ENCODE measurements at places on chromosomes 16 and 17.

- no peak for DNase-seq
These were observed 56.4 kb downstream of the KANSL1 start for GRCh38 chr17:46136820-46137219.

DNA sequence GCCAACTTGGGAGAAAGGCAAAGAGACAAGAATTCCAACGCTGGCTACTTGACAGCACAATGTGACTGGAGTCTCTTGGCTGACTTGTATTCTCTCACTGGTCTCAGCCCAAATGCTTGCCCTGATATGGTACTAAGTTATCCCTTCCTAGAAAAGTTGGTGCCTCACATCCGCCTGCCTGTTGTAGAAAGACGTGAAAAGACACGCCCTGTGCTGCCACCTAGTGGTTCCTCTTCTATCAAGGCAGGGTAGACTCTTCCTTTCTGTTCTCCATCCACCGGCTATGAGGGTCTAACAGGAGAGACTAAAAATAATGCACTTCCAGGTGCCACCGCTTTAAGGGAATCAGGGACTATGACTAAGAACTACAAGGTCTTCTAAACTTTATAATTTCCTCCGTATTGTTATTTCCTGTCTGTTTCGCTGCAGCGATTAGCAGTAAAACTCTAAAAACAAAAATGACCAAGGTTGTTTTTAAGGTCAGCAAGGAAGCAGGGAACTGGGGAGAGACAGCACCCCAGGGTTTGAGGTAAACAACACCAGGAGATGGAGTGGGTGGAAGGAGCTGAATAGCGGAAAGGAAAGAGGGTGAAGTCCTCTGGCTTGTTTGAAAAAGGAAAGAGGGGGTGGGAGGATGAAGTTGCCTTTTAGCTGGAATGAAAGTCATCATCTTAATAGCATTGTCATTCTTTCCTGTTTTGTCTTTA lies 109.5 kb downstream of the YPEL2 start:
- peak; percentile 70 for DNase-seq

DNA sequence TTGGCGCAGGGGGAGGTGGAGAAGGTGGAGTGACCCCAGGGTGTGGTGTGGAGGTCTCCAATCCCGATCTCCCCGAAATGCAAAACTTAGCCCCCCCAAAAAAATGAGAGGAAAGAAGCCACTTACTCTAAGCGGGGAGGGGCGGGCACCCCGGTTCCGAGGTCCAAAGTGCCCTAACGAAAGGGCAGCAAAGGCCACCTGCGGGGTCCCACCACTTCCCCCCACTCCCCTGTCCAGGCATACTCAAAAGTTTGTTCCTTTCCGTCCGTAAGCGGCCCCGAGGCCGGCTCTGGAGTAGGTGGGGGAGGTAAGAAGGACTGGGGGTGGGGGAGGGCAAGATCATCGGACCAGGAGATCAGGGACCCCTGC lies 1.1 kb downstream of the TOX3 start:
- no peak for DNase-seq

DNA sequence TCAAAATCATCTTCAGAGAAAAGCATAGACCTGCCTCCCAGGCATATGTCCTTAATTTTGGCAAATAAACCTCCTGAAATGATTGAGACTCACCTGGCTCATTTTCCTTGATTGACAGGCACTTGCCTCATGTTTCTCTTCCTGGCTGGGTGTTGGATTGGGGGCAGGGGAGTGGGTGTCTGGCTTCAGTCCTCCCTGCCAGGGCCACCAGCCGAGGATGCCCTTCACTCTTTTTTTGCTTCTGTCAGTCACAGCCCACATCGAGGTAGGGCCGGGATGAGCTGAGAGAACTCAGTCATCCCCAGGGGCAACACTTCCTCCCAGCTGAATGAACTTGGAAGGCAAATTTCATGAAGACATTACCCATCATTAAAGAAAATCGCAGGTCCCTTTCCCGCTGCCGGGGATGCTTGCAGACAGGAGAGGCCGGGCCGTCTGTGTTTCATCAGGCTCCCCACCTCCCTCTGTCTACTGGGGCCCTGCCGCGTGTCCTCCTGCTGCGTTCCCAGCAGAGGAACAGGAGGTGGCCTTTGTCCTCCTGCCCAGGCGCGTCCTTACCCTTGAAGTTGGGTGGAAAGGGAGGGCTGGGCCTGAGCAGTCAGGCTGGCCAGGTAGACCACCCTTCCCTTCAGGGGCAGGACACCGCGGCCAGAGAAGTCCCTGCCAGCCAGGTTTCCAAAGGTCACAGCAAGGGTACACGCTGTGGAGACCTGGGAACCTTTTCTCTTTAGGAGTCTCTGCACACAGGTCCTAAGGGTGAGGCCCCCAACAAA lies 11.2 kb upstream of the DNAH17 start:
- DNase-seq, result no peak

- no peak for DNase-seq
These were observed 287.3 kb upstream of the CCL2 start for GRCh38 chr17:33967608-33968349.

DNA sequence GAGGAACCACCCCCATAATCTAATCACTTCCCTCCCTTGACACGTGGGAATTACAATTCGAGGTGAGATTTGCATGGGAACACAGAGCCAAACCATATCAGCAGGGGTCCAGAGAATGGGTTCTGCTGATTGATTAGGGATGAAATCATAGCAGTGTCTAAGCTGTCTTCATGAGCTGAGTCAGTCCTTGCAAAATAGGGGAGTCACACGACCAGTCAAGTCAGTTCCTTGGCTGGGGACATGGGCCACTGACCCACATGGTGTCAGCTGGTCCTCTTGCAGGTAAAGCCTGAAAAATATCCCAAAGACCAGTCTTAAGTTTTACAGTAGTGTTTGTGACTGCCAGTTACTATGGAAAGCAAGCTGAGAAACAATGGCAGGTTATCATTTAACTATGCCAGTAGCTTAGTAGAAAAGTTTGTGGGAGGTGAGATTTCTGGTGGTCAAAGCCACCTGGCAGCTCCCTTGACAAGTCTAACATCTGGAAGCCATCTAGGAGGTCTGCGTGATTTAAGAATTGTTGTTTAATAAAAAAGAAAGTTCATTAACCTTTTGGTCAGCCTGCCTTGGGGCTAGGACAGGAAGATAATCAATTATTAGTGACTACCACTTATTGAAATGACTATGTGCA lies 15.7 kb upstream of the ATF7IP2 start:
- no peak for DNase-seq

GRCh38 chr17:35726127-35726952 lies 5.1 kb upstream of the RASL10B start:
- peak; percentile 77 for DNase-seq

DNA sequence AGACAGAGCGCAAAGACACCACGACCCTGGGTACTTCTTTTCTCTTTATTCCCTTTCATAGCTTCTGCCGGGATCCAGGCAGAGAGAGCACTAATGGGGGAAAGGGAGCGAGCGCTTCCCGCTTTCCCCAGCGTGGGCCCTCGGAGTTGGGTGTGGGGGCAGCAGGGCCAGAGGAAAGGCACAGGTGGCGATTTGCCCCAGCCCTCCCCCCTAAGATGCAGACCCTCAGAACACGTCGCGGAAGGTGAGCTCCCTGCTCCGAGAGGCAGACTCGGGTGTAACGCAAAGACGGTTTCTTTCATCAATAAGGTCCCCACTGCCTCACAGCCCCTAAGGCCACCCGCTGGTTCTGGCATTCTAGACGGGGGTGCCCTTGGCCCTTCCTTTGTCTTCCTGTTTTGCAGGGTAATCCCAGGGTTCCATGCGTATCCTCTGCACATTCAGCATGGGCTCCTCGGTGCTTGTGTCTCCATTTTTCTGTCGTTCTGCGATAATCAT lies 570 bp upstream of the NME3 start:
- no peak for DNase-seq

DNA sequence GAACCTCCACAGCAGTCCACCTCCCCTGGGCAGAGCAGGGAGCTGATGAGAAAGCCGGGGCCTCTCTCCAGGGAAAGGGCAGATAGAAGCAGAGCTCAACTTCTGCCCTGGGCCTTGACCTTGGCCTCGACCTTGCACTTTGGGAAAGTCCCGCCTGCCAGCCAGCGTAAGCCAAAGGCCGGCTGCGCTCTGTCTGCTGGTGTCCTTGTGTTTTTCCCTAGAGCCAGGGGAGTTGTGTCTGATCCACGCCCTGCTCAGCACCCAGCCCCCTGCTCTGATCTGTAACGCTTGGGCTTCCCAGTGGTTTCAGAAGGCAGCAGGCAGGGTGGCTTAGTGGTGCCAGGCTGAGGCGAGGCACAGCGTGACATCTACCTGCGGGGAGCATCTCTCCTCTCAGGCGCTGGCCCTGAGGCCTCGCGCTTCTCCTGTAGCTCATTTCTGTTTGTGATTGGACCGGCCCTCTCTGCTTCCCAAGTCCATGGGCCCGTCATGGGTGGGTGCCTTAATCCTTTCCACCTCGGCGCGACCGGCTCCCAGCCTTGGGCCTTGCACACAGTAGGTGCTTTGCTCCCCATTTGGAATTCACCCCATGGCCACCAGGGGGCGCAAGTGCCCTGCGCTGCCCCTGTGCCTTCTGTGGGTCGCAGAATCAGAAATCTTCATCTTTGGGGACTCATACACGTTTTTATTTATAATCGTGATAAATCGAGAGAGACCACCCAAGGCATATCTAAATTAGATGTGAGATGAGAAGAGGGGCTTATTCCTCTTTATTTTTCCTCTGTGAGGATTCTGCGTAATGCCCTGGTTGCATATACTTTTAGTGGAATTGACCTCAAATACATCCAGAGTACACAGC lies 24.2 kb downstream of the SGSH start:
- DNase-seq, result no peak

DNA sequence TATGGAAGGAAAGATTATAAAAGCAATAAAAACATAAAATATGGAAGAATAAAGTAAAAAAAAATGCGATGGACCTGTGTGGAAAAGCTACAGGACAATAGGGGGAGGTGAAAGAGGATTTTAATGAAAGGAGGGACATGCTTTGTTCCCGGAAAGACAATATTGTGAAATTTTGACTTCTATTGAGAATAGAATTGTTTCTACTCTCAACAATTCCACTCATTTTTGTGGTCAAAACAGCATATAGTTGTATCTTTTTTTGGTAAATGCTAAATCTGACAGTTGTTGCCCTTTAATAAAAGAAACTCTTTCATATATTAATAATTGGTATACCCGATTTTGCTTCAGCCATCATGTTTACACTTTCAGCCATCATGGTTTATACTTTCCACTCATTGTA lies 22.9 kb upstream of the APPBP2 start:
- DNase-seq, result no peak

GRCh38 chr17:67577429-67578141 lies 140.2 kb upstream of the NOL11 start:
- DNase-seq, result no peak

GRCh38 chr17:67434061-67434525 lies 57.0 kb downstream of the PITPNC1 start:
- DNase-seq, result no peak

GRCh38 chr17:13544292-13544691 lies 57.4 kb downstream of the HS3ST3A1 start:
- no peak for DNase-seq

DNA sequence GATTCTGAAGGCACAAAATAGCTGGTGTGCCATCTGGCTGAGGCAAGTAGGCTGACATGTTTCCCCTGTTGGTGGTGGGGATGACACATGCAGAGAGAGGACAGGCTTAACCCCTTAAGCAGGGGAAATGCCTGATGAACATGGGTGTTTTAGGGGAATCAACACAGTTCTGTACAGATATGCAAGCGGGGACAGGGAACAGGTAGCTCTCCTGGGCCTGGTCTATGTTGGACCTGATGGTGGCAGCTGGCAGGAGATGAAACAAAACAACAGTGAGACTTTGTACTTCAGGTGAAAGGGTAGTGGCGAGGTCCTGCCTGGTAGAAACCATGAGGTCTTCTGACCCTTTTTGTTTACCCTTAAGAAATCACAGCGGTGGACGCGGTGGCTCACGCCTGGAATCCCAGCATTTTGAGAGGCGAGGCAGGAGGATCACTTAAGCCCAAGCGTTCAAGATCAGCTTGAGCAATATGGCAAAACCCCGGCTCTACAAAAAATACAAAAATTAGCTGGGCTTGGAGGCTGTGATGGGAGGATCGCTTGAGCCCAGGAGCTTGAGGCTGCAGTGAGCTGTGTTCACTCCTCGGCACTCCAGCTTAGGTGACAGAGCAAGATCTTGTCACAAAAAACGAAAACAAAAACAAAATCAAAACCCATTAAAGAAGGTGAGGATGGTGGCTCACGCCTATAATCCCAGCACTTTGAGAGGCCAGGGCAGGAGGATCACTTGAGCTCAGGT lies 10.5 kb downstream of the OR1F1 start:
- DNase-seq, result no peak

GRCh38 chr16:69831212-69832123 lies 69.3 kb downstream of the WWP2 start:
- no peak for DNase-seq

- no peak for DNase-seq
These were observed 22.6 kb downstream of the DYNC1LI2 start for GRCh38 chr16:66728804-66729203.

DNA sequence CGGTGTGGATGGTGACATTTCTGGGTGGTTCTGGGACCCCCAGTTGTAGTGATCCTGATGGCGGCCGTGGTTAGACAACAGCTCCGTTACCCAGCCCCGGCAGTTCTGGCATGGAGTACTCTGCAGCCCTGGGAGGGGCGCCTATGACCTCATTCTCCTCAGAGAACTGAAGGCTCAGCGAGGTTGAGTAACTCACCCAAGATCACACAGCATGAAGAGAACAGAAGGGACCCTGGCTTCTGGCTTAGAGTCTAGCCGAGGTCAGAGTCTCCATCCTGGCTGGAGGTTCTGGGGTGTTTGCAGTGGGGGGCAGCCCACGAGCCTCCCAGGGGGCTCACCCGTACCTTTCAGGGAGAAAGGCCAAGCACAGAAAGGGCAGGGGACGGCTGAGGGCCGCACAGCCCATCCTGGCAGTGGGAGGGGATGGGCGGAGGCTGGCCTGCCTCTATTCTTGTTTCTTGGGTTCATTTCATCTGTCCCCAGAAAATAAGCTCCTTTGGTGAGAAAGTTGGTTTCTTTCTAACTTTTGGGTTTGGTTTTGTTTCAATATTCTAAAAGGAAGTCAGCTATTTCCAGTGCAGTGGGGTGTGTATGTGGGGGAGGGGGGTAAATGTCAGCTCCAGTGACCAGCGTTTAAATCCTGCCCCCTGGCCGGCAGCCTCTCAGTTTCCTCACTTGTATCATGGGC lies 13.2 kb downstream of the ZFPM1 start:
- no peak for DNase-seq
